ENCODE measurements at places on chromosomes 16 and 17.

DNA sequence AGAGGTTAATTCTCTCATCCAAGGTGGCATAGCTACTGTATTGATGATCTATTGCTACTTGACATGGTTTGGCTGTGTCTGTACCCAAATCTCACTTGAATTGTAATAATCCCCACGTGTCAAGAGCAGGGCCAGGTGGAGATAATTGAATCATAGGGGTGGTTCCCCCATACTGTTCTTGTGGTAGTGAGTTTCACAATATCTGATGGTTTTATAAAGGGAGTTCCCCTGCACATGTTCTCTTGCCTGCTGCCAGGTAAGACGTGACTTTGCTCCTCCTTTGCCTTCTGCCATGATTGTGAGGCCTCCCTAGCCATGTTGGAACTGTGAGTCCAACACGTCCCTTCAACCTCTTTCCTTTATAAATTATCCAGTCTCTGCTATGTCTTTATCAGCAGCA is 22.9 kb upstream of the CPPED1 start:
- DNase-seq = no peak

- peak; percentile 78 for DNase-seq
These were observed 1.3 kb downstream of the ARMC5 start for GRCh38 chr16:31460582-31461002.

DNA sequence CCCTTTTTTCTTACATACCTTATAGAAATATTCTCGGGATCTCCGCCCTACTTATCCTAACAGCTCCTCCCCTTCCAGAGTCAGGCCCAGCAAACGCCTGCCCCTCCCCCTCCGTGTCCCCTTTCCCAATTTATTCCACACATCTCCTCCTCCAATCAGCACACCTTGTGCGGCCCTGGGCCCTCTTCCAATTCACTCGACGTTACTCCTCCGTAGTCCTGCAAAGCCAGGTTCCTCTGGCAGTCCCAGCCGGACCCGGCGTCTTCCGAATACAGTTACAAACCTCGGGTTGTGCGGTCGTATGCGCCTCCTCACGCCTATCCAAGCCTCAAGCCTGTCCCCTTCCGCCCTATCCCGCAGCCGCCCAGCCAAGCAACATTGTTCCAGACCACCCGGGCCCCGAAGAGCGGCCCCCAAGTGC is 677 bp downstream of the CBX1 start:
- DNase-seq = peak; percentile 89

GRCh38 chr16:72424757-72425156 is 252.8 kb upstream of the PMFBP1 start:
- DNase-seq = no peak

- DNase-seq = no peak
These were observed 10.0 kb downstream of the SRL start for GRCh38 chr16:4231886-4232285.

Measured in GM23338 (cell line).